ENCODE measurements at places on chromosomes 5 and 9.

DNA sequence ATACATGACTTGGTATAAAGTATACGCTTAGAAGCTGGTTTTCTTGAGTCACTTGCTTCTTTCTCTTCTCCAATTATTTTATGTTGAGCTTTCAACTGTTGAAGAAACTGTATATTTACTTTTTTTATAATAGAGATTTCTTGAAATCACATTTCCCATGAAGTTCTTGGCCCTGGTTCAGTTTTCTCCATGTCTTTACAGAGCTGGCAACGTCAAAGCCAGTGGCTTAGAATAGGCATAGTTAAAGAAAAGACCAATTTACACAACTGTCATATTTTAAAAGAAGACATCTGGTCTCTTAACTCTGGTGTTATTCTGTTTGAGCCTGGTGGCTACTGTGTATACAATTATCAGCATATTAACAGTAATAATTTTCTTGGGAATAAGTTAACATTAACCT is 1249.3 kb downstream of the CDH12 start:
- DNase-seq: no peak

DNA sequence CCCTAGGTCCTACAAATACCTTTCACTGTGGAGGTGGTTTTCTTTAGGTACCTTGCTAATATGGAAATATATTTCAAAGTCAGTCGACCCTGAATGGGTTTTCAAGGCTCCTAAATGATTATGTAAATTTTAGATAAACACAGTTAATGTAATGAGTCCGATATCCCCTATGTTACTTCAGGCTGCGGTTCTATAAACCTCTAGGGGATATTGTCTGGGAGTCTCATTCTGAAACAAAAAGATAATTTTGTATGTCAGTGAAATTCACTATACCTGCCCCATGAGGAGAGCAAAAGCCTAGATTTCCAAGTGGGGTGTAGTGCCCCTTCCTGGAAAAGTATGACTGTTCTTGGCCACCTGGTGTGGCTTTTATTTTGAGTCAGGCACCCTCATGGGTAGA is 377.3 kb downstream of the ICE1 start:
- DNase-seq: no peak

DNA sequence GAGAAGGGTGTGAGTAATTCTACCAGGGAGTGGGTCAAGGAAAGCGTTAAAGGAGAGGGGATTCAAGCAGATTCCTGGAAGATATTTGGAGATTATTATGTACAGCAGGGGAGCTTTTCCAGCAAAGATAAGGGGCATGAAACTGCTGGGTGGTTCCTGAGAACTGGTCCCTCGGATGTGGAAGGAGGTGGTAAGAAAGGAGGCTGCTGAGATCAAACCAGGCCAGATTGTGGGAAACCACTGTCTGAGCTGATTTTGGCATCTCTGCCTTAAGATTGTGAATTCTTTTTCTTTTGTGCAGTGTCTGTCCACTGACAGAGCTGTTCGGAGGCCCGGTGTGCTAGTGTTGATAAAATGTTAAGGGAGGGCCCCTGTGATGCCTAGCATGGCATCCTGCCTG is 45.4 kb downstream of the SNX30 start:
- no peak for DNase-seq

DNA sequence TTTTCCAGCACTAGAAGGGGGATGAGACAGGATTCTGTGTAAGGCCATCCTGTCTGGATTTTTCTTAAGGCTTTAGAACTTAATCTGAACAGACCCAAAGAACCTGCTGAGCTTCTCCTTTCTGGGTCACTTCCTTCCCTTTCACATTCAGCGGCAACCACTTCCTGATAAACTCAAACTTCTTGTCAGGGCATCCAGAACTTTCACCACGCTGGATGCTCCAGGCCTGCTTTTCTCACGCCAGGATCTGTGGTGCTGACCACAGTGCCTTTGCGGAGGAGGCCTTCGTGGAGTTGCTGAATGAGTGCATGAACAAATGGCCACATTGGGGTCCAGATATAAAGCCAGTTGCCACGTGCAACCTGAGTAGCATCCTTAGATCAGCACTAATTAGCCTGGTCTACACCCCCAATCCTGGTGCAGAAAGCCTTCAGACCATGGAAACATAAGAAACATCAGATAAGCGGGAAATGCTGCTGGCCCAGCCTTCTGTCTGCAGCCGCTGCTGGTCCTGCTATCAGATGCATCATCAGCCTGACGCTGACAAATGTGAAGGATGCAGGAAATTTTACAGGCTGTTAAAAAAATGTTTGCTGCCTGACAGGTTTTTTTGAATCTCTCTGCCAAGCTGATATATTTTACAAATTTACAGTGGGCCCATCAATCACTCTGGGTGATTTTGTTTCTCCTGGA is 75.3 kb upstream of the BARHL1 start:
- DNase-seq: no peak

DNA sequence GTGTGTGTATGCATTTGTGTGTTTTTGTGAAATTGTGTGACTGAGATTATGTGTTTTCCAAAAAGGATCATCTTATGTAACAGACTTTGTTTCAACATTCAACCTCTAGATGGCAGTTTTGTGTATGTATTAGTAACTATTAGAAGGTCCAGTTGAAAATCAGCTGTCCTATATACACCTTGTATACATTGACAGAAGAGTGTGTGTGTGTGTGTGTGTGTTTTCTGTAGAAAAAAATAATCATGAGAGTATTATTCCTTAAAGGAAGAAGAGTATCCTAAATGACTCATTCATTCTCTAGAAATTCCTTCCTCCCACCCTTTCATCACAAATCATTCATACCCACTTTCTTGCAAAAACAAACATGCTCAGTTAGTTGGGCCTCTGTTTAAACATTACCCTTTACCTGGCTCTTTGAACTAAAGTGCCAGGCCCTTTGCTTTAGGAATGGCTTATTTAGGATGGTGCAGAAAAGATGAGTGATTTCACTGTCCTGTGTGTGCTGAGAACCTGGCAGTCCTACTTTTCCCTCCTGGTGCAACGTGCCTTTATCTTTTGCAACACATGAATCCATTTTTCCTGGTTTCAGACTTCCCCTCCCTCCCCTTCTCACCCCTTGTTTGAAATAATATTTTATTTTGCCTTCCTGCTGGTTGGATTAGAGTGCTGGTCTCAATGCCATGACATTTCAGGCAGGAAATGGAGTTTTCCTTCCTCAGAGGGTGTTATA is 152.2 kb downstream of the ARHGAP26 start:
- DNase-seq: peak; percentile 26

DNA sequence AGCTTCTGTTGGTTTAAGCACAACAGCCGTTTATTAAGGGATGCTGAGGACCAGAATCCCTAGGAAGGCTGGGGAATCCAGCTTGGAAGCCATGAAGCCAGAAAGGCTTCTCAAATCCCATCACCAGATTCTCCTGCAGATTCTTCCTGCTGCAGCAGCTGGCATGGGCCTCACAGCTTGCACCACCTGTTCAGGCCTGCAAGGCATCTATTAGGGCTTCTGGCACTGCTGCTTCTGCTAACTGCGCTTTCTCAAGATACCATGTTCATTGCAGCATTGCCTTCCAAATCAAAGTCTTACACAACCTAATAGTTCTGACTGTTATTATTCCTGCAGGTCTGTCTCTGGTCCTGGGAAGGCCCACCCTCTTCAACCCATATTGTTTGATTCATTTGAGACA is 51.2 kb upstream of the ZNF366 start:
- DNase-seq: no peak

DNA sequence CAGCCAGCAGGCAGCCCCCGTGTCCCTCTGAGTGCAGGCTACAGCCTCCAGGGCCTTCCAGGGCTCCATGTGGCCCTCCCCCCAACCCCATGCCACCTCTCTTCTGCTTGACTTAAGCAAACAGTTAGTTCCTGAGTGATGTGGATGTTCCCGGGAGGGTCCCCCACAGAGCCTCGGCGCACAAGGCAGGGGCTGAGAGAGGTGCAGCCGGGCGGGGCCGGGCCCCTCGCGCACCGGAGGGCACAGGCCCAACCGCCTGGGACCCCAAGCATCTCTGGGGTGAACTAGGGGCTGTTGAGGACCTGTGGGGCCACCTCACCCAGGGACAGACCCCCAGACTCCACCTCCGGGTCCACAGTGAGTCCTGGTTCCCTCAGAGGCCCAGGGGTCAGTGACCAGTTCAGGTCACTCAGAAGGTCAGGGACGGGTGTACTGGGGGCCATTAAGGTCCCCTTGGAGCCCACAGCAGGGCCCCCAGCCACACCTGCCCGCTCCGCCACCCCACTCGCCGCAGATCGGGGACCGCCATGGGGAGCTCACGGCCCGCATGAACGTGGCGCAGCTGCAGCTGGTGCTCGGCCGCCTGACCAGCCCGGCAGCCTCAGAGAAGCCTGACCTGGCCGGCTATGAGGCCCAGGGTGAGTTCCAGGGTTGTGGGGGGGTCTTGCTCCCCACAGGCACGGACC is 13.2 kb downstream of the GPSM1 start:
- DNase-seq: no peak

- peak; percentile 73 for DNase-seq
Observed at GRCh38 chr5:132363431-132364112, 5.9 kb upstream of the SLC22A5 start.

DNA sequence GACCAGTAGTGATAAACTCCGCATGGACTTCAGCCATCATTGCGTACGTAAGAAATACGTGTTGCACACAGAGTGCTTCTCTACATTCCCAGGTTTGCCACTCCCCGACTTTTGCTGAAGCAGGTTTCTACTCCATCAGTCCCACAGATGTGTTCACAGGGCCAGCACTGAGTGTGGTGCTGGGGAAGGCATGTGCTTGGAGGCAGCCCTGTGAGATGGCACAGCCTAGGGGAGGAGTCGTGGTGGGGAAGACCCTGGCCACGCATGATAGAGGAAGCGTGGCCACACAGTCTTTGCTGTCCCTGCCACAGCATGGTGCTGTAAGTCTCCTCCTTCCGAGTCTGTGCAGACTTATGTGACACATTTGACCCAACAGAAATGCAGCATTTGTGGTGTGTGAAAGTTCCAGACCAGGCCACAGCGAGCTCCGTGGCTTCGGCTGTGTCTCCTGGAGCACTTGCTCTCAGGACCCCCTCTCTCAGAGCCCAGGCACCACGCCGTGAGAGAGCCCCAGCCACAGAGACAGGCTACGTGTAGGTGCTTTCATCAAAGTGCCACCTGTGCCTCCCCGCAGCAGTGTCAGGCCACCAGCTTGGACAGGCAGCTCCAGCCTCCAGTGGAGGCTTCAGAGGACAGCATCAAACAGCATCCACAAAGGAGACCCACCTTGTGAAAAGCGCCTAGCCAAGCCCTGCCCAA is 197.8 kb downstream of the AUH start:
- no peak for DNase-seq

DNA sequence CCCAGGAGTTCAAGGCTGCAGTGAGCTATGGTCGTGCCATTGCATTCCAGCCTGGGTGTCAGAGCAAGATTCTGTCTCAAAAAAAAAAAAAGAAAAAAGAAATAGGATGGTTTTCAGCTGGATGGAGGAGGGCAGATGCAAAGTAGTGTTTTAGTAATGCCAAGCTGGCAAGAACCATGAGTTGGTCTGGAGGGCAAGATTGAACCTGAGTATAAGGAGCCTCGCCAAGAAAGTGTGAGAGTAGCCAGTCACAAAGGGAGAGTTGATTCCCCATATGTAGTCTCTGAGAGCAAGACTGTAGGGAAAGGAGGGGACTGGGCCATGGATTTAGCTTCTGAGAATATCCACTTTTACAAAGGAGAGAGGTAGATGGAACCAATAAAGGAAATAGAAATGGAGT is 6.9 kb downstream of the TNFAIP8 start:
- no peak for DNase-seq

DNA sequence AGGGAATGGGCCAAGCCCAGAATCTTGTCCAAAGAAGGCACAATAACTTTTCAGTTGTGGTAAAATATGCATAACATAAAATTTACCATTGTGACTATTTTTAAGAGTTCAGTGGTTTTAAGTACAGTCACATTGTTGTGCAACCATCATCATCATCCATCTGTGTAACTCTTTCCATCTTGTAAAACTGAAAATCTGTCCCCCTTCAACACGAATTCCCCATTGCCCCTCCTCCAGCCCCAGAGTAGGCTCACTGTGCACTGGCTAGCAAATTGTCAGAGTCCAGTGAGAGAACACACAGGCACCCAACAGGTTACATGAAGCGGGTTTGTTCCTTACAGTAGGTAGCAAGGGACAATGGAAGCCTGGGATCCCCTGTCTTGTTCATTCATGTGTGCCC is 13.7 kb downstream of the BARX1 start:
- no peak for DNase-seq

DNA sequence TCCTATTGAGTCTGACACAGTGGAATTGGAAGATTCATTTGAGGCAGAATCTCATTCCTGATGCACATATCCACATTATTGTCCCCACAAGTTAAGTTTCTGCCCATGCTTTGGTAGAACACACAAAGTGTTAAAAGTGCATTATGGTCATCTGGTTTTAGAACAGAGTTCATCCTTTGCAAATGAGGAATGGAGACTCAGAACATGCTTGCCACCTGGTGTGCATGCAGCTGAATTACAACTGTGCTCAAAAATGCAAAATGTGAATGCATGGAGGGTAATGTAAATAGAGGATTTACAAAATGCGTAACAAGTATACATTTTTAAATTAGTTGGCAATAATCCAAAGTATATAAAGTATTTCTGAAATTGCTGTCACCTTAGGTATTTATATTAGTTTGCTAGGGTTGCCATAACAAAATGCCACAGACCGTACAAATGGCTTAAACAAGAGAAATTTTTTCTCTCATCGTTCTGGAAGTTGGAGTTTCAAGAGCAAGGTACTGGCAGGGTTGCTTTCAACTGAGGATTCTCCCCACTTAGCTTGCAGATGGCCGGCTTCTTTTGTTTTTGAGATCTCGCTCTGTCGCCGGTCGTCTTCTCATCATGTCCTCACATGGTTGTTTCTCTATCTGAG is 671.1 kb downstream of the TAF11L14 start:
- DNase-seq: peak; percentile 61

GRCh38 chr5:64865662-64866061 is 96.9 kb downstream of the CWC27 start:
- no peak for DNase-seq

GRCh38 chr5:132999246-132999645 is 27.1 kb downstream of the ZCCHC10 start:
- no peak for DNase-seq

GRCh38 chr9:76699971-76700370 is 64.3 kb upstream of the PCA3 start:
- peak; percentile 84 for DNase-seq

DNA sequence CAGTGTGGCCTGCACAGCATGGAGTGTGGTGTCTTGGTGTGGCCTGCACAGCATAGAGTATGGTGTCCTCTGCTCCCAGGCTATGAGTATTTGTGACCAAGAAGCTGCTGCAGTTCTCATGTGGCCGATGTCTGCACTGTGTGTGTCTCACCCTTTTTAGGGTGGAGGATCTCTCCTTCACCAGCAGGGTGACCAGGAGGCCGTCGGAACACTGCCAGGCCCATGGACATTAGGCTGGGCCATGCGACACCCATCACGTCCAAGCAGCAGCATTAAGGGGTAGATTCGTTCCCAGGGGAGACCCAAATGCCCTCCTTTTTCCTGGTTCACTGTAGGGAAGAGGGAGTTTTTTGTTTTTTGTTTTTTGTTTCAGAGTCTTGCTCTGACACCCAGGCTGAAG is 115.3 kb upstream of the SPIN1 start:
- no peak for DNase-seq

DNA sequence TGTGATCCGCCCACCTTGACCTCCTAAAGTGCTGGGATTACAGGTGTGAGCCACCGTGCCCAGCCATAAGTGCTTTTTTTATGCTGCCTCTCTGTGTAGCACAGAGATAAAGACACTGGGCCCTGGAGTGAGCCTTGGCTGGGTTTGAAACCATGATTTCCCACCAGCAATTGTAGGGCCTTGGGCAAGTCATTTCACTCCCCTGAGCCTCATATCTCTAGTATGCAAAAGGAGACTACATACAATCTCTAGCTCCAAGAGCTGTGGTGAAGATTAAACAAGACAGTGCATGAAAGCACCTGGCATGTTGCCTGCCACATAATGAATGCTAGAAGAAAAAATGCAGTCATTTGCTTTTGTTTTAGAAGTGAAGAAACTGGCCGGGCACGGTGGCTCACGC is 3.9 kb downstream of the FABP6 start:
- no peak for DNase-seq

Data from AG20443 (cell line).